ENCODE measurements at places on chromosomes 7 and 10.

DNA sequence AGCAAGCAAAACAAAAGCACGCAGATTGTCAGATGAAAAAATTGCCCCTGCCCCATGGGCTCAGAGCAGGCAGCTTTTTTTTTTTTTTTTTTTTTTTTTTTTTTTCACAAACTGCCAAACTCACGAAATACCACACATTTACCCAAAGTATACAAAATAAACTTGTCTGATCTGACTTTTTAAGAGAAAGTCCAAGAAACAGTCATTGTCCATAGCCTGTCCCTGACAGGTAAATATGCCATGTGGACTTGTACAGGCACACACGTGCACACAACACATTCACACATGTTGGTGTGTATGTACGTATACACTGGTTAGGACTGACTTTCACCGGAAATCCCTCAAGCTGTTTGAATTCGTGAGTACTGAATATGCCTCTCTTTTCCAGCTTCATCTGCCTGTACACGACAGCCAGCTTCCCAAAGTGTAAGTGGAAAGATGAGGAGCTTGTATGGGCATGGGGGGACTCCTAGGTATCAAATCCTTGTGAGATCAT, 929 bp upstream of the HGF start:
- DNase-seq = no peak

- DNase-seq = no peak
These were observed 27.8 kb downstream of the ZNF33A start for GRCh38 chr10:38038107-38038931.

- no peak for DNase-seq
These were observed 73.5 kb upstream of the GLCCI1 start for GRCh38 chr7:7895004-7895650.

DNA sequence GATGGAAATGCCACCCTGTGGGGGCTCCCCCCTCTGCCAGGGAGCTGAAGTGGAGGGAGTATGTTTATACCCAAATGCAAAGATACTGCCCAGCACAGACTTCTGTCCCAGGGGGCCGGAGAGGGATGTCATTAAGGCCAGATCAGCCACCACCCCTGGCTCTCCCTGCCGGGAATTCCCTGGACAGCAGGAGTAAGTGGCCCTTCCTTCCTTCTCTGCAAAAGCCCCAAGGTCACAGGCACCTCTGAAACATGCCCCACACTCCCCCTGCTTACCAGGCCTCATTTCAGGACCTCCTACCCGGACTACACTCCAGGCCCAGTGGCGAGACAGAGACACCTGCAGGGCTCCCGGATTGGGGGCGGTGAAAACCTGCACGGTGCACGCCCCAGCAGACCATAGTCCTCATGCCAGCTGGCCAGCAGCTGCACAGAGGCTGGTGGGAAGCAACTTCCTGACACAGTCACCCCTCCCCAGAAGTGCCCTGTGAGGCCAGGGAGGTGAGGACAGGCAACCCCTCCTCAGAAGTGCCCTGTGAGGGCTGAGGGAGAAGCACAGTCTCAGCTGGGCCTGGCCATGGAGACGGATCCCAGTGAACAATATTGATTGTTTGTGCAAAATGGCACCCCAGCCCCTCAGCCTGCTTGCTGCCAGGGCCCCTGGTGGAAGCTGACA, 33.0 kb upstream of the RET start:
- no peak for DNase-seq

DNA sequence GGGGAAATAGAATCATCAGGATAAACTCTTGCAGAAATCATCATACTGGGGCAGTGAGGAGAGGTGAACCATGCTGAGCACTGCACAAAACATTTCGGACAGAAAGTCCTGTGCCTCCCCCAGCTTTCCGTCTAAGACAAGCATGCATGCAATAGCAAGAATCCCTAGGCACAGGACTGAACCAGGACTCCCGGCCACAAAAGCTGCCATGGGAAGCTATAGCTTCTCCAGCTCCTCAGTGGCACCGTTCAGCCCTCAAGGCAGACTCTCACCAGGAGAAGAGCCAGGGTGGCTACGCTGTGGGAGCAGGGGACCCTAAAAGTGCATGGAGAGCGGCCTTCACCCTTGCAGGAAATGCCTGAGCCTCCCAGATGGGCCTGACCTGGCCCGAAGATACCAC, 70.8 kb downstream of the ASB13 start:
- no peak for DNase-seq
